ENCODE measurements at places on chromosomes 7 and 10.

- no peak for DNase-seq
These were observed 56.1 kb downstream of the ZNF92 start for GRCh38 chr7:65429642-65430343.

DNA sequence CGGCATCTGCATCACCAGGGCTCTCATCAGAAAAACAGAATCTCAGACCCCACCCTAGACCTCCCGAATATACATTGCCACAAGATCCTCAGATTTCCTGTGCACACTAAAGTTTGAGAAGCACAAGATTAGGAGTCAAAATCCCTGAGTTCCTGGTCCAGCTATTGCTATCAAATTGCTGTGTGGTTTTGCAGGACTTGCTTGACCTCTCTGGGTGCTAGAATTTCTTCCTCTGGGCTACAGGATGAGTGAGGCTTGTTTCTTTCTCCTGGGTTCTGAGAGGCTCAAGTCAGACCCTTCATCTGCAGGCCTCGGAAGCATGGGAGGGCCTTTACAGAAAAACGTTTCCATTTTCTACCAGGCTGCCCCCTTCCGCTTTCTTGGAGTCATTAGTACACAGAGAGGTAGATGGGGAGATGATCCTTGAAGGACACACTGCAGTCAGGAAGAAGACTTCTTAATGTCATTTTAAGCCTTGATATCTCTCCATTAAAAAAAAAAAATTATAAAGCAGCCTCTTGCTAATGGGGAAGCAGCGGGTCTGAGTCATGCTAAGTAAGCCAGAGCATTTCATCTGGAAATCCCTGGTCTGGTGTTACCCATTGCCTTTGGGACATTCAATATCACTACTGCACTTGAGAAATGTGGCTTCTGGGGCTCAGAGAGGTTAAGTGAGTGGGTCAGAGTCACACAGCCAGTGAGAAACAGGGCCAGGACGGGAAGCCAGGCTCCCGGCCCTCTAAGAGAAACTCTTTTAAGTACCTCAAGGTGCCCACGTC is 173.5 kb downstream of the KCNMA1 start:
- no peak for DNase-seq

DNA sequence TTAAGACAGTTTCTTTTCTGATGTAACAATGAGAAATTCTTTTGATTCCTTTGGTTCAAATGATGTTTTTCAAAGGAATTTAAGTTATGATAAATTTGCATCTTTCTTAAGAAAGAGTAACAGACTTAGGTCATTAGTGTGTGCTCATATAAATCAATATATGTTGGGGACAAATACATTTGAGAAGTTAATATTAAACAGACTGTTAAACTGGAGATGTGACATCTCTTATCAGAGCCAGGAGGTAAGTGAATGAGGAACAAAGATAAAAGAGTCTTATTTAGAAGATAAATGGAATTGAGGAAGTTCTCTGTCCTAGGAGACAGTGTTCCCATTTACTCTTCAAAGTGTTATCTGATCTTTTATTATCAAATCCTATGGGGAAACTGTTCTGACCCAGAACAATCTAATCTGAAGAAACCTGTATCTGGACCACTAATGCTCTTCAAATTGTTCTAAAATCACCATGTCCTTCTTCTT is 104.8 kb upstream of the LAMB4 start:
- DNase-seq = no peak

- DNase-seq = no peak
These were observed 20.8 kb downstream of the OGDHL start for GRCh38 chr10:49741108-49741995.

GRCh38 chr7:71829515-71829914 is 582.6 kb downstream of the CALN1 start:
- no peak for DNase-seq

DNA sequence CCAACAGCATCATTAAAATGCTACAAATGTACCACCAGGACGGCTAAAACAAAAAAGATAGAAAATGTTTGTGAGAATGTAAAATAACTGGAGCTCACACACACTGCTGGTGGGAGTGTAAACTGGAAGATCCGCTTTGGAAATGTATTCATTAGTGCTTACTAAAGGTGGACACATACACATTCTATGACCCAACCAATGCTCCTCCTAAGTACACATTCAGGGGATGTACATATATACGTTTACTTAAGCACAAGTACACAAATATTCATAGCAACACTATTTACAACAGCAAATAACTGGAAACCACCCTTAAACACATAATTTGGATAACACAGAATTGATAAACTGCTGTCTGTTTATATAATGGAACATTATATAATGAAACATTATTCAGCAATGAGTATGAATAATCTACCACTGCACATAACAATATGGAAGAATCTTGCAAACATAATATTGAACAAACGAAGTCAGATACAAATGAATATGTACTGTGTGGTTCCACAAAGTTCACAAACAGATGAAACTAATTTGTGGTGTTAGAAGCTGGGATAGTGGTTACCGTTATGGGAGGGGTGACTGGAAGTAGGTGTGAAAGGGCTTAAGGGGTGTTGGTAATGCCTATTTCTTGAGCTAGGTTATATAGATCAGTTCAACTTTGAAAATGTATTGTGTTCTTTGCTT is 52.1 kb downstream of the STRA8 start:
- DNase-seq = no peak

GRCh38 chr7:91264924-91265681 is 870 bp downstream of the FZD1 start:
- DNase-seq = peak; percentile 56

DNA sequence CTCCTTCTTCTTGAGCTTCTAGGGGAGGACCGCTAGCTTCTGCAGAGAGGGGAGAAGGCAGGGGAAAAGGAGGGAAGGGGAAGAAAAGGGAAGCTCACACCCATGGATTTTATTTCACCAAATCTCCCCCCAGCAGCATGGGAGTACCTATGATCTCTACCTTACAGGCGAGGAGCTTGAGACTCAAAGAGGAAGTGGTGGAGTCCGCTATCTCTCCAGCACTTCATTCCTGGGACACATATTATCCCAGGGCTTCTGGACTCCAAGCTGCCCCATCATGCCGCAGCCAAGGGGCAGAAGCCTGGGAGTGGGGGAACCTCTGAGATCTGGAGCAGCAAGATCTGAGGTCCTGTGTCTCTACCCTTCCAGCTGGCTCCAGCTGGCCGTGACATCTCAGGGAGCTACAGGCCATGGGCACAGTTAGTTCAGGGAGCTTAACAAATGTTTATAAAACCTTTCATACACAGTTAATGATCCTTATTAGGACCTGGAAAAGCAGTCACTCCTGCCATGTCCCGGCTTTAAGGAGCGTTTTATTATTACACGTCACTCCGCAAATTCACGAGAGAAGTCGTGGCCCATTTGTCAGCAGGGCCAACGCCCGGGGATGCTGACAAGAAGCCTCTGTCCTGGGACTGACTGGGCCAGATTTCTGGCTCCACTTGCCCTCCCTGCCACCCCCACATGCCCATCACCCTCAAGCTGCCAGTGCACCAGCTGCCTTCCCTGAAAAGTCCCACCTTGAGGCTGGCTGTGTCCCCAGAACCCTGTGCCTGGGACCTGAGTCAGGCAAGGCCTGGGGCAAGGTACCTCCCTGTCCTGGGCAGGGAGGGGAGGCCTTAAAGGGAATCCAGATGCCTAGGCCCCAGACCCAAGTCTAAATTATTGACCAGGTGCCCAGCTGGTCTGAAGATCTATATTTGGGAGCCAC is 132.1 kb upstream of the ZMIZ1 start:
- DNase-seq = no peak

GRCh38 chr7:102073931-102074880 is 212.5 kb upstream of the SH2B2 start:
- DNase-seq = no peak

All from left ventricle myocardium inferior (tissue), 1 donor.